ENCODE measurements at places on chromosomes 6 and 20. TPM values are rescaled to one million over a fixed set of nuclear protein-coding genes. Genes with fewer than 3 reads are reported as not detected.
A peak's percentile ranks its signal among the peaks of the same experiment; 100 is the strongest.

DNA sequence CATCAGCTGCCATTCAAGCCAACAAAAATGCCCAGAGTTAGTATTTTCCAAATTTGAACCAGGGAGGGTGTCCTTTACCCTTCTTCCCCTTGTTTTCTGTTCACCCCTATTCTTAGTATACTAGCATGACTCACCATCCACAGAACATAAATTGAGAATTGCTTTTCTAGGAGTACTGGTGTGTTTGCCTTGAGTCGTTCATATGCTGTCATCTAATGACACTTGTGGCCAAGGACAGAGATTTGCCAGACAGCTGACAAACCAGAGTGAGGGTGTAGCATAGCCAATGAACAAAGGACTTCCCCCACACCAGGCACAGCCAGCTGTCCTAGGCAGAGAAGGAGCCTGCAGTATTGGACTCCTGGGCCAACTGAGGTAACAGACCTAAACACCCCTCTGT is 62.2 kb downstream of the FILIP1 start:
- H3K27me3 ChIP-seq, result no peaks in the 10 kb centered on the region
- H3K4me3 ChIP-seq, result no peak overlapping the region

- H3K27ac ChIP-seq, result no peak overlapping the region
- no peaks in the 10 kb centered on the region for H3K36me3 ChIP-seq
- DNase-seq, result no peak
- H3K4me1 ChIP-seq, result no peaks in the 10 kb centered on the region
Observed at GRCh38 chr6:37582306-37582705, 82.6 kb upstream of the CCDC167 start.

- peak overlapping the region; percentile 84 for H3K4me3 ChIP-seq
- no peaks in the 10 kb centered on the region for H3K36me3 ChIP-seq
- H3K27ac ChIP-seq, result no peak overlapping the region
- peaks cover 3% of the 10 kb centered on the region for H3K4me1 ChIP-seq
- H3K27me3 ChIP-seq, result no peaks in the 10 kb centered on the region
Observed at GRCh38 chr6:53792973-53793317, 1.9 kb upstream of the LRRC1 start.

DNA sequence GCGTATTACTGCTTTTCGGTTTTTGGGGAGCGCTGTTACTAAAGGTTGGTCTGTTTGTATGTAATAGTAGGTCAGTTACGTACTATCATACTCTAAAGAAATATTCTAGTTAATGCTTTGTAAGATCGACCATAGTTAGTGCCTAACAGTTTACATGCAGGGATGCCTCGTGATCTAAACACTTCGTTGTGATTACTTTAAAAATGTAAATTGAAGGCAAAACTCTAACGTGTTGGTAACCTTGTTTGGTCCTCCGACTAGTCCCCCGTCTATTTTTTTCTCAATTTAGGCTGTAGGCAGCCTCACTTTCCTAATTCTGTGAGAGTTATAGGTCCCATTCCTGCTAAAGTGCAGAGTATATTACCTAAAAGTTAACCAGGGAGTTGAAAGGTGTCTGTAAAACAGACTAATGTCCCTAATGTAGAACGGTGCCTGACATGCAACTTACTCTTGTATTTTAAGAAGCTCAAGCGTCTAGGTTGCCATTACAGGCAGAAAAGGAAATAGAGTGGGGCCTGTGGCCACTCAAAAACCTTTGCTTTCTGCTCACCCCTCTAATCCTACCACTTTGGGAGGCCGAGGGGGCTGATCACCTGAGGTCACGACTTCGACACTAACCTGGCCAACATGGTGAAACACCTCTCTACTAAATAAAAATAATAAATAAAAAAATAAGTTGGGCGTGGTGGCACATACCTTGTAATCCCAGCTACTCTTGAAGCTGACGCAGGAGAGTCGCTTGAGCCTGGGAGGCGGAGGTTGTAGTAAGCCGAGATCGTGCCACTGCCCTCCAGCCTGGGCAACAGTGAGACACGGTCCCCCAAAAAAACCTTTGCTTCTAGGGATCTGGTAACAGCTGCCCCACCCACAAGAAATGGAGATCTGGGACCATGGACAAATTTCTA is 37.8 kb downstream of the HFE start:
- peak overlapping the region; percentile 90 for H3K27ac ChIP-seq
- peaks cover 11% of the 10 kb centered on the region for H3K36me3 ChIP-seq
- no peaks in the 10 kb centered on the region for H3K27me3 ChIP-seq
- DNase-seq, result no peak
- peak overlapping the region; percentile 72 for H3K4me3 ChIP-seq

- H3K27me3 ChIP-seq, result no peaks in the 10 kb centered on the region
- H3K4me3 ChIP-seq, result no peak overlapping the region
- H3K27ac ChIP-seq, result no peak overlapping the region
- no peak for DNase-seq
- H3K4me1 ChIP-seq, result no peaks in the 10 kb centered on the region
Observed at GRCh38 chr6:169370054-169370453, 116.4 kb upstream of the THBS2 start.

GRCh38 chr20:965956-966355 is 36.2 kb downstream of the RSPO4 start:
- DNase-seq, result no peak
- H3K4me1 ChIP-seq, result no peaks in the 10 kb centered on the region
- H3K27ac ChIP-seq, result no peak overlapping the region
- no peak overlapping the region for H3K4me3 ChIP-seq
- H3K36me3 ChIP-seq, result no peaks in the 10 kb centered on the region

DNA sequence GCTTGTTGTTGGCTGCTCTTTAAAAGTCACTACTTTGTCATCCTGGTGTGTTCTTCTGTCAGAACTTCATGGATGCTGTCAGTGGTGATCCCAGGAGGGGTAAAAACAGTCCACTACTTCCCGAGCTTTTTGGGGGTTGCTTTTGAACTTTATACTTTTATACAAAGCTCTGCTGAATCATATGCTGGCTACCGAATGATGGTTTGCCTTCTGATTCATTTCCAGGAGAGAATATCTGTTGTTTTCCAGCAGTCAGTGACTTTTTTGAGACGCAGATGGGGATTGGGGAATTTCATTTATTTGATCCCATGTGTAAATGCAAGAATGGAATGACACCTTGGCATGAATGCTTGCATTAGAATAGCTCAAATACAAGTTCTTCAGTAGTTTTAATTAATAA is 32.7 kb upstream of the COL10A1 start:
- no peak overlapping the region for H3K27ac ChIP-seq
- no peaks in the 10 kb centered on the region for H3K27me3 ChIP-seq
- DNase-seq, result no peak

GRCh38 chr6:93423542-93423941 is 4.2 kb upstream of the EPHA7 start:
- H3K4me3 ChIP-seq, result no peak overlapping the region
- H3K4me1 ChIP-seq, result no peaks in the 10 kb centered on the region
- H3K27me3 ChIP-seq, result no peaks in the 10 kb centered on the region
- no peak overlapping the region for H3K27ac ChIP-seq
- DNase-seq, result no peak

DNA sequence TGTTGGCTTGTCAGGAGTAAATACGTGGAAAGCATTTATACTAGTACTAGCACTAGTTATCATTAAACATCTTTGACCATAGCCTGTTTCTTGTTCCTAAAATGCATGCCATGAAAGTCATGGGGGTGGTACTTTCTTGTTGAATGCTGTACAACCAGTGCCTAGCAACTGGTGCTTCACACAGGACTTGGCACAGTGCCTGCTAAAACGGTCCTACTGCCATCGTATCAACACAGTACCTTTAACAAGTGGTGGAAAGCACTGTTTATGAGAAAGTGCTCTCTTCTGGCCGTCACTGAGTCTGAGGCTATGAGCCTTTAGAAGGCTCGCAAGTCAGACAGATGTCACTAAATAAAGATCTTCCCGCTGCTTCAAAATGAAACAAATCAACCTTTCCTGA is 21.6 kb downstream of the ZNFX1 start:
- H3K27ac ChIP-seq, result no peak overlapping the region
- no peak for DNase-seq
- no peak overlapping the region for H3K4me3 ChIP-seq
- peaks cover 99% of the 10 kb centered on the region for H3K36me3 ChIP-seq

DNA sequence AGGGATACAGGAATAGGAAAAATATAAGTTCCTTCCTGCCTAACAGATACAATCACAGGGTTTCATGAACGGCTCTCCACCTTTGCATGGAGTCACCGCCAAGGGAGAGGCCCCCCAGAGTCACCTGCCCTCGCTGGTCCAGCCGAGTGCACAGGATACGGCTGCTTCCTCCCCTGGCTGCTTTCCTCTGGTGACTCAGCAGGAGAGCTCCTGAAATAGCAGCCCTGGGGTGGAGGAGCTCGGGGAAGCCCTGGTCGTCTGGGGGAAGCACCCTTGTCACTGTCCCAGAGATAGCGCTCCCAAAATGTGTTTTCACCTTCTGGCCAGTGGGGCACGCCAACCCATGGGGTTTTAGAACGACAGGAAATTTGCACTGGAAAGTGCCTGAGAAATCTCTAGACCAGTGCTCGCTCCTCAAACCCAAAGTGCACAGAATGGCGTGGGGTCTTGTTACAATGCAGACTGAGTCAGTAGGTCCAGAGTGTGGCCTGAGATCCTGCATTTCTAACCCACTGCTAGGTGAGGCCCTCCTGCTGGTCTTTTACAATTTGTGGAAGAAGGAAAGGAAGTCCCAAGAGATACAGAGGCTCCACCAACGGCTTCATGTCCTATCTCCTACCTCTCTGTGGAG is 35.9 kb upstream of the FAM50B start:
- peaks cover 27% of the 10 kb centered on the region for H3K4me1 ChIP-seq
- no peaks in the 10 kb centered on the region for H3K27me3 ChIP-seq
- H3K27ac ChIP-seq, result peak overlapping the region; percentile 15
- no peak overlapping the region for H3K4me3 ChIP-seq

DNA sequence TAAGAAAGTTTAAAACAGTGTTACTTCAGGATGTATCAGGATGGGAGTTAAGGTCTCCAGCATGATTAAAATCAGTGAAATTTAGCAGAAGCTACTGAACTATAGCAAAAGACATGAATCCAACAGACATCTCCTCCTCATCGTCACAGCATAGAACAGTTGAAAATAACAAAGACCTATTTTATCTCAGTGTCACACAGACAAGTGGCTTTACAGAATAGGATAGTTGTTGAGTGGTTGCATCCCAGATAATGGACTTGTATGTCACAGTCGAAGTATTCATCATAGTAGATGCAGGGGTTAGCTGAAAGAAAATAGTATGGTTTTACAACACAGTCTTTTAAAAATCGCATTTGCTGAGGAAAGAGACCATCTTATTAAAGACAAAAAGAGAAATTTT is 31.2 kb downstream of the CRISP1 start:
- H3K27ac ChIP-seq, result no peak overlapping the region
- no peak for DNase-seq
- H3K36me3 ChIP-seq, result no peaks in the 10 kb centered on the region

DNA sequence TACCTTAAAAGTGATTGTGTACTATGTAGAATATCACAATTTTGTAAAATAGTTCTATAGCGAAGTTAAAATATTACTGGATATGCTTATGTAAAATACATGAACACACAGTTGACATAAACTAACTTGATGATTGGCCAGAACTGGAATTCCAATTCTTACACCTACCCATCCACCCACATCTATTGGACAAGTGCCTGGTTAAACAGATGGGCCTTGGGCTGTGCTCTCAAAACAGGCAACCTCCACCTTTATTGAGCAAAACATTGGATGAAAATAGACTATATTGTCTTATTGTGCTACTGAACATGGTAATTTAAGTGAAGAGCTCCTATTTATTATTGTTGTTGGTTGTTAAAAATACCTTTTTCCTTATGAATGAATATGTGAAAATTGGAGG is 154.0 kb upstream of the FLRT3 start:
- no peak overlapping the region for H3K4me3 ChIP-seq
- no peaks in the 10 kb centered on the region for H3K36me3 ChIP-seq
- no peak overlapping the region for H3K27ac ChIP-seq
- no peaks in the 10 kb centered on the region for H3K4me1 ChIP-seq
- DNase-seq, result no peak

DNA sequence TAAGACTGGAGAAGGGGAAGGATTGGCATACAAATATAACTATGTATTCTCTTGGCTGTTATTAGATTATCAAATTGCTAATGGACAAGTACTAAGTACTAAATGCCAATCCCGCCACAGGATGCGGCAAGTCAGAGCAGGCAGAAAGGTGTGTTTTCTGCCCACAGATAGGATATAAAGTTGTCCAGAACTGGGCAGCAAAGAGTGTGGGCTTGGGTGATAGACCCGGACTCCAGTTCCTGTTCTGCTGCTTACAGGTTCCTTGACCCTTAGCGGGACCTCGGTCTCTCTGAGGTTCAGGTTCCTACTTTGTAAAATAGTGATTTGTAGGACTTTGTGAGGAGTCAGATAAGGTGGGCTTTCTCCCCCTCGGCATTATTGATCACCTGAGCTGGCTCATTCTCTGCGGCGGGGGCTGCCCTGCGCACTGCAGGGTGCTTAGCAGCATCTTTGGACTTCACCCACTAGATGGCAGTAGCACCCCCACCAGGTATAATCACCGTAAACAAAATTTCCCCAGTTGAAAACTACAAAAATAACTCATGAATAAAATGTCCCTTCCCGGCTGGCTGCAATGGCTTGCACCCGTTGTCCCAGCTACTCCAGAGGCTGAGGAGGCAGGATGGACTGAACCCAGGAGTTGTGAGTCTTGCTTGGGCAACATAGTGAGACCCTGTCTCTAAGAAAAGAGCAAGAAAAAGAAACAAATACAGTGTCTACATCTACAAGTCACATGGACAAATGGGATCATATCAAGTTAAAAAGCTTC is 193.1 kb downstream of the DOK5 start:
- no peak overlapping the region for H3K4me3 ChIP-seq
- no peaks in the 10 kb centered on the region for H3K4me1 ChIP-seq
- H3K27me3 ChIP-seq, result no peaks in the 10 kb centered on the region
- H3K36me3 ChIP-seq, result no peaks in the 10 kb centered on the region
- H3K27ac ChIP-seq, result no peak overlapping the region
- DNase-seq, result no peak

DNA sequence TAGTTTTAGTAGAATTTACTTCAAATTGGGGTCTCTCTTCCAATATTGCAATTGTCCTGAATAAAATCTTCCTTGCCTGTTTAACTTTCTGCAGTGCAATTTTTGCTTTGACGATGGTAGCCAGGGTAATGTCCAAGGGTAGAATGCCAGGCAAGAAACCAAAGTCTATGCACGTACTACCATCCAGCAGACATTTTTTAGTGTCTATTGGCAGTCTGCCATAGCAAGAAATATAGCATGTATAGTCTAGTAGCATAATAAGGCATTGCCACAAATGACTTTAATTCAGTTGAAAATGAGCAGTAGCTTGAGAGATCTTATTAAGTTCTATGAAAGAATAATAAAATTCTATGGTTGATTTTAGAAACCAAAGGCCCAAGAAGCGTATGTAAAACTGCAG is 62.3 kb upstream of the KCNQ5 start:
- no peak overlapping the region for H3K4me3 ChIP-seq
- no peaks in the 10 kb centered on the region for H3K27me3 ChIP-seq
- H3K36me3 ChIP-seq, result no peaks in the 10 kb centered on the region
- no peaks in the 10 kb centered on the region for H3K4me1 ChIP-seq
- no peak overlapping the region for H3K27ac ChIP-seq
- no peak for DNase-seq

GRCh38 chr20:17902531-17903083 is 66.0 kb downstream of the SNX5 start:
- DNase-seq, result peak; percentile 40
- no peaks in the 10 kb centered on the region for H3K27me3 ChIP-seq
- H3K4me3 ChIP-seq, result no peak overlapping the region
- H3K4me1 ChIP-seq, result no peaks in the 10 kb centered on the region
- no peak overlapping the region for H3K27ac ChIP-seq

AVP gene
- total RNA-seq, result not detected

BFSP1 gene
- not detected for total RNA-seq

OLIG3 gene
- not detected for total RNA-seq

NRSN1 gene
- not detected for total RNA-seq

SNAI1 gene
- 64.4 TPM for total RNA-seq

MCHR2 gene
- not detected for total RNA-seq

PPP1R16B gene
- 26.4 TPM for total RNA-seq

C20orf202 gene
- total RNA-seq, result not detected
